ENCODE measurements at places on chromosomes 2 and 18. TPM values are rescaled to one million over a fixed set of nuclear protein-coding genes. Genes with fewer than 3 reads are reported as not detected.

Gene LRP2
- total RNA-seq: 22.0 TPM

Gene ALKAL2
- total RNA-seq: 2.4 TPM

Gene SUCLG1
- total RNA-seq: 68.2 TPM

Gene ASAP2
- total RNA-seq: 61.2 TPM

Gene KCNS3
- total RNA-seq: 4.6 TPM

Gene STAT4
- total RNA-seq: 6.4 TPM

Gene FOXI3
- 0.36 TPM for total RNA-seq

Gene FSHR
- total RNA-seq: not detected

Gene MAPK4
- 19.5 TPM for total RNA-seq

Gene NEUROD1
- 69.3 TPM for total RNA-seq
